ENCODE measurements at places on chromosomes 2 and 18. TPM values are rescaled to one million over a fixed set of nuclear protein-coding genes. Genes with fewer than 3 reads are reported as not detected.

Gene SERPINB2
- 0.35 TPM for total RNA-seq

Gene METTL8
- 39.3 TPM for total RNA-seq

Gene LCT
- not detected for total RNA-seq

Gene ATP6V1B1
- 2.5 TPM for total RNA-seq

Gene GRHL1
- 1.9 TPM for total RNA-seq

Gene CPLX4
- total RNA-seq = not detected

Gene ZNF2
- total RNA-seq = 6.5 TPM

Gene POU3F3
- 2.2 TPM for total RNA-seq

Gene ATF2
- total RNA-seq = 30.2 TPM
